Posterior cingulate gyrus (tissue), 11 donors: ENCODE measurements at places on chromosomes 7 and 10.

- no peak for DNase-seq
Observed at GRCh38 chr10:46247181-46247475, 39.7 kb upstream of the ANTXRL start.

DNA sequence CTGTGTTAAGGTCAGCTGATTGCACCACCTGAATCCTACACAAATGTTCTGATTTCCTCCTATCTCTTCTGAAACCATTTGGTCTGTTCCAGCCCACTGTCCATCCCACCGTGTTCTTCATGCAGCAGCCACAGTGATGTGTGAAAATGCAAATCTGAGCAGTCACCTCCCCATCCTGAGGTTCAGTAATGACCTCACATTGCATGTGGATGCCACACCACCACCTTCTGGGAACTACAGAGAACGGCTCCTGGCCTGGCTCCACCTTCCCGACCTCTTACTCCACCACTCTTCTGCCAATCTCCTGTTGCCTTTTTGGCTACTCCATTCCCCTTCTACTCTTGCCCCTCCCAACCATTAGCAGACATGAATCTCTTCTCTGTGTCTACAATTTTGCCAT lies 244.4 kb downstream of the TNS3 start:
- DNase-seq, result no peak

DNA sequence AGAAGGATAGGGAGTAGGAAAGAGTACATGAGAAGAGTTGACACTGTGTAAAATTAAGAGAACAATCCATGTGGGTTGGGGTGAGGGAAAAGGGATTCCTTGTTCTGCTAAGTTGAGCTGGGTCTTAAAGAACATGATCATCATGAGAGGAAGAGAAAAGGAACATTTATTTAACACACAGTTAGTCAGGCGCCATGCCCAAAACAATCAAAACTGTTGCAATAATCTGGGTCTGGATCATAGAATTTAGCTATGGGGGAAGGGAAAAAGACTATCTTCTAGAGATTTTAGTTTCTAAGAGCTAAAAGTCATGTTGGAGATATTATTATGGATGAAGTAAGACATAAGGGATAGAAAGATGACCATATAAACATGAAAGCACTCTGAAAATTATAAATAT lies 178.9 kb downstream of the SEM1 start:
- no peak for DNase-seq

DNA sequence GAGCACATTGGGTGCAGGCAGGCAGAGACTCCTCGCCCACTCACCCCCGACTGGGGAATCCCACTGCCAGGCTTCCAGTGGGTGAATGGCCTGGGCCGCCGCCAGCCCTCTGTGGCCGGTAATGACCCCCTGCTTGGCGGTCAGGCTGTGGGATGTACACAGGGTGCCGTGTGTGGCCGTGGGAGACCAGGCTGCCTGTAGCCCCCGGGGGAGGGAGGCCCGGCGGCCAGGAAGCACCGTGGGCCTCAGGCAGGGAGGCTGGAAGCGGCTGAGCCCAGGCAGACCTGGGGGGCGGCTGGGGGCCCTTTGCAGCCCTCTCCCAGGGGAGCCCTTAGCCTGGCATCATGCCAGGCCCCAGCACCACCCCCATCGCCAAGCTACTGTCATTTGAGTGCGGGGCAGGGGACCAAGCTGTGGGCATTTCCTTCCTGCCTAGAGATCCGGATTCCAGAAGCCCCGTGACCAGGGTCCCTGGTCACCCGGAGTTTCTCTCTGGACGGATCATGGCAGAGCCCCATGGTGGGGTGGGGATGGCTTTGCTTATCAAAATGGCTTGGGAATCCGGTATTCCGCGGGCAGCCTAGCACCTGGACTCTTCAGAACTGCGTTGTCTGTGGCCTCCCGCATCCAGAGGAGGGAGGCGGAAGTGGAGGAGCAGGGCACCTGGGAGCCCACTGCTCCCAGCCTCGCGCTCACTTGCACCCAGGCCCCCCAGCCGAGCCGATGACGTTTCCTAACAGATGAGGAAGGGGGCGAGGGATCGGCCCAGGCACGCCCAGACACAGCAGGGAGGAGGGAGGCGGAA lies 1.1 kb downstream of the TTYH3 start:
- DNase-seq, result no peak

- DNase-seq, result no peak
Observed at GRCh38 chr7:26699766-26700165, 164.6 kb downstream of the SKAP2 start.

DNA sequence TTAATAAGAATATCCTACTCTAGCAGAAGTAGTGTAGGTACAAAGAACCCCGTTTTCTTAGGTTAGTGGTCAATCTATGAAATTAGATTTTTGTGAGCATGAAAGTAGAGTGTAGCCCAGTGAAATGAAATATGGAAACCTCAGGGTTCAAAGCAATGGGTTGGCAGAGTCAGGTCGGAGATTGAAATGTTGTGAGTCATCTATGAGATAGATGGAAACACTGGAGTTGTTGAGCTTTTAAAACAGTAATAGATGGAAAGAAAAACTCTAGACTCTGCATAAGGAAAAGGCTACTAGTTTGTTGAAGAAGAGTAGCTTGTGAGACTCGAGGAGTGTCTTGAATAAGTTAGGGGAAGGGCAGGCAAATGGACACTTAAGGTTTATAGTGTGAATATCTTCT lies 251.9 kb downstream of the EXOC4 start:
- DNase-seq, result no peak

DNA sequence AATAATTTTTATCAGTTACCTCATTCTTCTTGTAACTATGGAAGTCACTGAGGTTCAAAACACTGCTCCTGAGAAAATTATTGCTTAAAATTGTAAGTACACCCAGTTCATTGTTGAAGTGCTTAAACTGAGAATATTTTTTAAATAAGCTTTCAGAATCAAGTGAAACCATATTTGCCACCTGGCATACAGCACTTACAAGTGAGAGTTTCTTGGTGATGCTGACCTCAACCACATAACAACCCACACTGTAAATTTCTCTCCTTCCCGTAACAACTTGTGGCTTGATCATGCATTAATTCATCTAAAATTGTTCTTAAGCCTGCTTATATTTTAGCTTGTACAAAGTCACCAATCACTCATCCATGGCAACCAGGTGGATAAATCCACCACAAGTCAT lies 34.0 kb downstream of the IMMP2L start:
- no peak for DNase-seq

- no peak for DNase-seq
Observed at GRCh38 chr7:126419047-126419446, 833.7 kb downstream of the GRM8 start.

DNA sequence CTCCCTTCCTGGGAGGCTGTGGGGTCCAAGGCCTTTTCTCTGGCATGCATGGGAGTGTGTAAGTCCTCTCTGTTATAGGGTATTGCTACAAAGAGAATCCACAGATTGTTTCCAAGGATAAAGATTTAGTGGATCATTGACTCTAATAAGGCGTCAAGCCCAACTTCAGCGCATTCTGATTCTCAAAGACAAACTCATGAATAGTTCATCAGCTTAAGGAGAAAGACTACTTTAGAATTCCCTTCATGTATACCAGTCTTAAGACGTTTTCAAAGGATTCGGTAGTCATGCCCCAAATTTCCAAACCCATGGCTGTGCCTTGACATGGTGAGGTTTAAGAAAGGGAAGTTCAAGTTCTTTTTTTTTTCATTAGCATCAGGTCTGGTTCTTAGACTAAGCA lies 46.6 kb upstream of the ABLIM1 start:
- no peak for DNase-seq

DNA sequence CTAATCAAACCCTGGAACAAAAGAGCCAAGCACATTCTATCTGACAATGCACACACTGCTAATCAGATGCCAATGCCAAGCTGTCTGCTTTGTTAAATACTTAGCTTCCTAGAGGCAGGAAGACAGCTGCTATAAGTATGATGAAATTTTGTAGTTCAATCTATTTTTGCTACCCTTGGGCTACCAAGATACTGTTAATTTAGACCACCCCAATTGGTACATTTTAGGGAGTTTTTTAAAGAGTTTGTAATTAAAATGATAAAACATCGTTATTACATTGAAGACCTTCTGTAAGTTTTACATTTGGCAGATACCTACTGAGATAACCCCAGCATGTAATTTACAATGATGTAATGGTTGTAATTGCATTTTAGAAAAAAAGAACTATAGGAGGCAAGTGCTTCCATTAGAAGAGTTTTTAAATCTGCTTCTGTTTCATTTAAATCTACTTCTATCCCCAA lies 268.5 kb downstream of the ADK start:
- DNase-seq, result no peak

DNA sequence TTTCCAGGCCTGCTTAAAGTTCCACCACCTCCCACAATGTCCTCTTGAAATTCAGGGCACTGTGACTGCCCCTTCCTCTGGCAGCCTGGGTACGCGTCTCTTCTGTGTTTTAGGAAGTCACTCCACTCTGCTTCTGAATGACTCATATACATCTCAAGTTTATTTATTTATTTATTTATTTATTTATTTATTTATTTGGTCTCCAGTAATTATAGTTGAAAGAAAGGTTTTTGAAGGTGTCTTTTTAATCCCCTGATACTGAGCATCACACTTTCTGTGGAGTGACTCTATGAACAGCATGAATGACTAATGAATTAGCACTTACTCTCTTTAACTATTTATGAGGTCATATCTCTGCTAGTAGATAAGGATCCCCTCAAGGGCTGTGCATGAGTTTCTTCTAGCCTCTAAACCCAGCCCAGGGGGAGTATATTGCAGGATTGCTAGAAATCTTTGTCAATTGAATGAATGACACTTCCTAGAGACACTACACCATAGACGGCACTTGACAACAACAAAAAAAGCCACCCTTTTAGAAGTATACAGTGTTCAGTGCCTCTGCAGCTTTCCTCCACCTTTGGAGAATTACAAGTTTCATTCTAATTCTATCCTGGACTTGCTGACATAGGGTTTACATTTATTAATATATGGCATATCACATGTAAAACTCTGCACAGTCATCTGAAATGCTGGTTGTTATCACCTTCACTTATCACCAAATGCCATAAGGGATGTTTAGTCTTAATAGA lies 2.1 kb downstream of the MACC1 start:
- no peak for DNase-seq

DNA sequence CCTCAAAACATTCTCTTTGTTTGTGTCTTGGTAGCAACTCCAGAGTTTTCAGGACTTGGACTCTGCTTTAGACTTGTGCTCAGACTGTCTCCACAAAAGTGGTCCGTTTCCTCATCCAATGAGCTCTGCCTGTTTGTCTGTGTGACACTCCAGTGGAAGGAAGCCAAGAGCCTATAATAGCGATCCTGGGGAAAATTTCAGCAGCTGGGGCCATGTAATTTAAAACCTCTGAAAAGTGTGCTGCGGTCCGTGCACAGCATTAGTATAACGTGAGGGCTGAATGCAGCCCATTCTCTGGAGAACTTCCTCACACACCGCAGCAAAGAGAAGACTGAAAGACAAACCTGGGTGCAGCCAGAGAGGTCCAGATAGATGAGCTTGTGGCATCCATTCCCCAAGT lies at the start of gene LRRC17:
Gene LRRC17, plus strand, starts transcription at position 259 of the 400 bp plus-strand sequence. CDS start 20,914 bp downstream, outside the sequence.
- no peak for DNase-seq

DNA sequence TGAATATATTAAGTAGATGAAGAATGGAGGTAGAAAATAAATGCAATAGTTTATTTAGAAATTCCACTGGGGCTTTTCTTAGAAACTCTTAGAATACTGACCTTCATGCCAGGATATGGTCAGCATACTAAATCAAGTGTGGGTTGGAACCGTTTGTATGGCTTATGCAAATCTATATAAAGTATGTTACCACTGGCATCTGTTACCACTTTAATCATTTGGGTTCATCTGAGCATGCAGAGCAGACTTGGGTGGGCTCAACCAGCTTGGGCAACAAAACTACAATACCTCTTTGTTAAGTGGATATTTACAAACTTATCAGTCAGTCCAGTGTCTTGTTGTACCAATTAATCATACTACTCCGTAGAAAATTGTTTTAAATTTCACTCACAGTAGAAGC lies 125.8 kb downstream of the CRPPA start:
- no peak for DNase-seq
